ENCODE measurements at places on chromosomes 6 and 20.

- no peak for DNase-seq
Observed at GRCh38 chr6:129776542-129777330, 66.8 kb upstream of the ARHGAP18 start.

GRCh38 chr6:36063318-36064060 is 35.9 kb downstream of the MAPK14 start:
- no peak for DNase-seq

DNA sequence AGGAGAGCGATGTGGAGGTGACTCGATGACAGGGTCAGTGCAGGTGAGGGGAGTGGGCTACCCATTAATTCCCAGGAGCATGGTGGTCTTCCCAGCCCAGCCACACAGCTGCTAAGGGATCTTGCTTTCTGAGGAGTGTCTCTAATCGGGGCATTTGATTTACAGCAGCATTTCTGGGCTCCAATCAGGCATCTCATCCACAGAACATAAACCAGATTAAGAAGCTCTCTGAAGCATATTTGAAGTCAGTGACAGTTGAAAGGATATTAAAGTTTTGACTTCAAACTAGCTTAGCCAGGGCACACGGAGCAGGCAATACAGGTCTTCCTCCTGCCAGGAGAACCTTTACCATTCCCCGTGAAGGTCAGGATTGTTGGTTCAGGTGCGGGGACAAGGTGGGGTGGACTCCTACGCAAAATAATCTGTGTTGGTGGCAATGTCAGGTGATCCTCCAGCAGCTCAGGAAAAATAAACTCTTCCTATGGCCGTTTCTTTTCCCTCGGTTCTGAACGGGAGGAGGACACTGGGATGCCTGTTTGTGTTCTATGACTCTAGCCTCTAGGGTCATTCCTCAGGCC is 39.9 kb upstream of the ZNF831 start:
- DNase-seq: no peak

DNA sequence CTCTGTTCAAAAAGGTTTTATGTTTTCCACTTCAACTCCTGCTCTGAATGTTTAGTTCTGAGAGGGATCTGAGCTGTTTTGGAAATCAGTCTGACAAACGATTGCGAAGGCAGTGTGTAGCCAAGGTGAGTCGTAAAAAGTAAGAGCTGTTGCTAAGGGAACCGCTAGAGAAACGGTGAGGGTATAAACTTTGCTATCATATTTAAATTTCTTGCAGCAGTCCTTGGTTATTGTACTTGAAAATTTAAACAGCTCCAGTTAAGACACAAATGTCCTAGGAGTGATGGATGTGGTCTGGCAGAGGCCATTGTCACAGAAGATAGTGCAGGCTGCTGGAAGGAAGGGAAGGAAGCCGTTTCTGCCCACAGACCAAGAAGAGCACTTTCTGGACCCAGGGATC is 64.9 kb upstream of the CITED2 start:
- DNase-seq: no peak

DNA sequence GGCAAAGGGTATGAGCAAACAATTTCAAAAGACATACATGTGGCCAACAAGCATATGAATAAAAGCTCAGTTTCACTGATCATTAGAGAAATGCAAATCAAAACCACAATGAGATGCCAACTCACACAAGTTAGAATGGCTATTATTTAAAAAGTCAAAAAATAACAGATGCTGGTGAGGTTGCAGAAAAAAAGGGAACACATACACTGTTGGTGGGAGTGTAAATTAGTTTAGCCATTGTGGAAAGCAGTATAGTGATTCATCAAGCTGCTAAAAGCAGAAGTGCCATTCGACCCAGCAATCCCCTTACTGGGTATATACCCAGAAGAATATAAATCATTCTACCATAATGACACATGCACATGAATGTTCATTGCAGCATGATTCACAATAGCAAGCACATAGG is 6.7 kb upstream of the KHDC1L start:
- no peak for DNase-seq

DNA sequence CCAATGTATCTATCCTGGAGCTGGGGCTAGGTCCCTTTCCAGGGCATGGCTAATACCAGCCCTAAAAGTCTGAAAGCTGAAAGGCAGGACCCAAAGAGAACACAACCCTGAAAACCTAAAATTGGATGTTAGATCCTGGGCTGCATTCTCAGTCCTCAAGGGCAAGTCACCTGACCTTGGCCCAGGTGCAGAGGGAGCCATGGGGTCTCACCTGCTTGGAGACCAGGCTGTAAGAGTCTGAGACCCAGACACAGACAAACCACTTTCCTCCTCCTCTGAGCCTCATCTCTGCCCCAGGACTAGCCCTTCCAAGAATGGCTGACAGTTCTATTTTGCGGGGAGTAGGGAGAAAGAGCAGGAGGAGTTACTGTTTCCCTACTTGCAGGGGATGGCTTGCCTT is 60.0 kb downstream of the EFCAB8 start:
- DNase-seq: no peak

GRCh38 chr6:11675601-11676000 is 103.0 kb downstream of the ADTRP start:
- no peak for DNase-seq

- DNase-seq: no peak
Observed at GRCh38 chr20:63282946-63283345, 10.0 kb upstream of the COL20A1 start.

DNA sequence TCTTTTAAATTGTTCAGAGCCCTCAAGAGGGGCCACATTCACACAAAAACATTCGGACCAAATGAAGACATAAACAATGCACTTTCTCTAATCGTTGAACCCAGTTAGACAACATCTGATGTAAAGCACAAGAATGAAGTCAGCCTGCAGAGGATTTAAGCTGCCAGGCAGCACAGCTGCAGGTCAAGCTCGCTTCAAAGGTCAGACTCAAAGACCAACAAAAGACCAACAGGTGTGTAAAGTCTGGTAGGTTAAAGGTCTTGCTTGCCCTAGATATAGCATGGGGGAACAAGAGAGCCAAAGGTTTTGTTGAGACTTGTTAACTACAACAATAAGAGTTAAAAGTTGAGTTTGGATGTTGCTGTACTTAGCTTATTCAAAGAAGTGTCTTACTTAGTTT is 26.7 kb upstream of the MYLIP start:
- DNase-seq: no peak

DNA sequence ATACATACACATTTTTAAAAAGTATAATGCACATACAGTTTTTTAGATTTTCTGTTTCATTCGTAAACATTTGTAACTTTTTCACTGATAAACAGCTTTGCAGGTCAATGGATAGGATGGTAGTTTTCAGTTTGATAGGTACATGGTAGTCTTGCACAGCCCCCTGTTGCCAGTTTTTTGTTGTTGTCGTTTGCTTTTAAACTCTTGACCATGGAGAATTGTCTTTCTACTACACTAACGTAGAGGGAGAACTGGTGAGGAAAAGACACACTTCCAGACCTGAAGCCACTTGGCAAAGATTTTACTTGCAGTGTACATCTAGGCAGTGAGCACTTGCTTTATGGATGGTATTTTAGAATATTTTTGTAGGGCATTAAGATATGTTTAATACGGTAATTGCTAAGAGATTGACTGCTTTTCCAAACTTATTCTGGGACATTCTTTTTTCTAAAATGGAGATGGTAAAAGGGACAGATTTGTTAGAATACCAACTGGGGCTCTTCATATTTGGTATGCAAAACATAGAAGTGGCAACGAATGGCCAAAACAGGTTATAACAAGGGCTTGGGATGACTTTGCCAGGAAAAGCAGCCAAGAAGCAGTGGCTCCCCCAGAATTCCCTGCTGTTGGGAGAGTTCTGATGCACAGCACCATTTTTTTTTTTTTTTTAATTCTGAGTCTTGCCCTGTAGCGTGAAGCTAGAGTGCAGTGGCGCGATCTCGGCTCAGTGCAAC is 1.5 kb downstream of the PYGB start:
- DNase-seq: no peak

GRCh38 chr20:51036827-51037531 is 14.1 kb upstream of the KCNG1 start:
- no peak for DNase-seq

DNA sequence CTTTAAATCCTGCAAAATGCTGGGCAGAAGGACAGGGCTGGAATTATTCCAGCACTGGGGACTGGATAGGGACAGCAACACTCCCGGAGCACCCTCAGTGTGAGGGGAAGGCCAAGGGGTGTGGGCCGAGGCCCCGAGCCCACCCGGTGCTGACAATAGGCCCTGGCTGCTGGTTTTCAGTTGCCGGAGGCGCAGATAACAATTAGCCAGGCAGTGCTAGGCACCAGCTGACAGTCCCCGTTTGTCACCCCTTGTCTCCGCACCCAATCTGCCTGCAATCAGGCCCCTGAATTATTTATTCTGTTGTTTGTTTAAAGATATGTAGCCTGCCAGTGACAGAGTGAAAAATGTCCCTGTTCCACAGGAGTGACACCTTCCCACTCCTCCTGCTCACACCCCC is 120.0 kb downstream of the GRM4 start:
- no peak for DNase-seq

DNA sequence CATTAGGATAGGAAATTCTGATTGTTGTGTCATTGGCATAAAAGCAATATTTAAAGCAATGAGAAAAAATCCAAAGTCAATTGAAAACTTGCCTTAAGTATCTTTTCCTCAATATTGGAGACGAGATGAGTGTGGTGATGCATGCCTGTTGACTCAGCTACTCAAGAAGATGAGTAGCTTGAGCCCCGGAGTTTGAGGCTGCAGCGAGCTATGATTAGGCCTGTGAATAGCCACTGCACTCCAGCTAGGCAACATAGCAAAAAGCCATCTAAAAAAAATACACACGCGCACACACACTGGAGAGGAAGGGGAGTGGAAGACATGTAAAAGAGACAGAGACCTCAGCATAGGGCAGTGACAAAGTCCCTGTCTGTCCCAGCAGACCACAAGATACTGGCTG is 9.7 kb upstream of the MARCKS start:
- DNase-seq: no peak

GRCh38 chr20:40773376-40773775 is 84.3 kb upstream of the MAFB start:
- DNase-seq: no peak

GRCh38 chr6:16621002-16621401 is 140.3 kb downstream of the ATXN1 start:
- DNase-seq: no peak

GRCh38 chr6:168905451-168906090 is 348.1 kb downstream of the THBS2 start:
- no peak for DNase-seq

GRCh38 chr6:71967436-71967835 is 81.1 kb downstream of the RIMS1 start:
- no peak for DNase-seq

DNA sequence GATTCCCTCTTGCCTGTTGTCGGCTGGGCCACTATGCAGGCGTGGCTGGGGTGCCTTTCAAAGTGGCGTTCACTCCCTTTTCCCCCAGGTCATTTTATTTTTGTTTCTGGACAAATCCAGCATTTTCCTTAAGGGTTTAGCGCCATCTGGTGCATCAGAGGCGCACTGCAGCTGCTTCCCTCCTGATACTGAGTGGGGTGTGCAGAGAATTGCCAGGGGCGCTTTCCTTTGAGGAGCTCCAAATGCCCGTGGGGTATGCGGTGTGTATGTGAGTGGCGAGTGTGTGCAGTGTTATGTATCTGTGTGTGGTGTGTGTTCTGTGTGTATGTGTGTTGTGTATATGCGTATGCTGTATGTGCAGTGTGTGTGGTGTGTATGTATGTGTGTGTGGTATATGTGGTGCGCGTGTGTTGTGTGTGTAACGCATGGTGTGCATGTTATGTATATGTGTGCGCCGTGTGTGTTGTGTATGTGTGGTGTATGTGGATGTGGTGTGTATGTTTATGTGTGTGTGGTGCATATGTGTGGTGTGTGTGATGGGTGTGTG is 100.1 kb upstream of the AGPAT4 start:
- peak; percentile 72 for DNase-seq

GRCh38 chr20:44209686-44210405 is 725 bp downstream of the OSER1 start:
- no peak for DNase-seq

DNA sequence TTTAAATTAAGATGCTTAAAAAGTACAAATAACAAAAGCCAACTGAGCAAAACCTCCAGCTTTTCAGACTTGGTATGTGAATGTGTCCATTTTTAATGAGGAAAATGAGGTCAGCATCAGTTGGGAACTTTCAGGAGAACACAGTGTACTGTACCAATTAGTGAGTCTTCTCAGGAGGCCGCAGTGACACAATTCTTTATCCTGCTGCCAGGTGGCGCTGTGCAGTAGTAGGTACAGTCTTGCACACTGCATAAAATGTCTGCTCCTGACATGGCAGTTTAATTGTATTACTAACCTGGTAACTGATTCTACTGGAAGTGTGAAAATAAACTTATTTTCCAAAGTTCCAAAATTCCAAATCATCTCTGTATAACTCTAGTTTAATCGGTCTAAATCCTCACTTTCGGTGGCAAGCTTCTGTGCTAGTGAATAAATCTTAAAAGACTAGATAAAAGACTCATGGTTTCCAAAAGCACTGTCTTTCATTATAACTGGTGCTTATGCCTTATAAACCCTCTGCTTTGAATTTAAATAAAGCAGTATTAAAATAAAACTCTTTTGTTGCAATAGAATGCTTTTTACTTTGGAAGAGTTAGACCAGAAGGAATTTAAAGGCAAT is 214.8 kb upstream of the MMS22L start:
- peak; percentile 39 for DNase-seq

DNA sequence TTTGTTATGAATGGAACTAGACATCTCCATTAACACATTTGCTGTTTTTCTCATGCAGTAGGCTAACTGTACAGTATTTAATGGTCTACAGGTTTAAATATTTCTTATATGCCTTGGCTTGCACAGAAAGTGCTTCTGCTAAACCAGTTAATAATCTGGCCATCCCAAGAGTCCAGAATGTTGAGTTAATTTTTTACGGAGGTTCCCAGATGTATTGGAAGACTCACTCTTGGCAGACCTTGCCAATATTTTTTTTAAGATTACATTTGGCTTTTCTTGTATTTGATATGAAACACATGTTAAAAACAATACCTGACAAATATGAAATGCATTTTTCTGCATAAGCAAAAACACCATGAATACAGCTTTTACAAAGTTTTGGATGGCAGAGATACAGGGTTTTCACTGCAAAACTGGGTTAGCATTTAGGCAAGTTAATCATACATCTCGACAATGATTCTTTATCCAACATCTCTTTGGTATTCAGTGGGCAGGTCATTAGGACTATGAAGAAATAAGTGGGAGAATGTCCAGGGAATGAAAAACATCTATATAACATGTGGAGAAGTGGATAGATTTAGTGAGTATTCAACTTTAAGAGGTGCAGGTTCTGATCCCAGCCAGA is 94.0 kb downstream of the SGK1 start:
- no peak for DNase-seq

DNA sequence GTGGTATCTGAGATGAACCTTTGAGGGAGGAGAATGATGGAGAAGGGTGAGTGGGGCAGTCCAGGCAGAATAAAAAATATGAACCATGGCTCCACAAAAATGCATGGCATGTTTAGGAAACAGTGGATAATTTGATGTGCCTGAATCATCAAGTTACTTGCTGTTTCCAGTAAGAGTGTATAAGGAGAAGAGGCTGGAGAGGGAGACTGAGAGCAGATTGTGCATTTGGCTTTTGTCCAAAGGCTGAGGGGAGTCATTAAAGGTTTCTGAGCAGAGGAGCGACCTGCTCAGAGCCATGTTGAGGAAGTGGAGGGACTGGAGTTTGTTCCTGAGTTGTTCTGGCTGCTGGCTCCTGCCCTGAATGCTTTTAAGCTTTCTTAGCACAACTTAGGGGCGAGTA is 6.1 kb downstream of the MMP24 start:
- no peak for DNase-seq

GRCh38 chr6:50353603-50354002 is 303.9 kb upstream of the DEFB112 start:
- DNase-seq: no peak
